NCI-H1436 treated with DMSO at 0.1 percent for 48 hours (cell line): ENCODE measurements at places on chromosomes 4 and X.

DNA sequence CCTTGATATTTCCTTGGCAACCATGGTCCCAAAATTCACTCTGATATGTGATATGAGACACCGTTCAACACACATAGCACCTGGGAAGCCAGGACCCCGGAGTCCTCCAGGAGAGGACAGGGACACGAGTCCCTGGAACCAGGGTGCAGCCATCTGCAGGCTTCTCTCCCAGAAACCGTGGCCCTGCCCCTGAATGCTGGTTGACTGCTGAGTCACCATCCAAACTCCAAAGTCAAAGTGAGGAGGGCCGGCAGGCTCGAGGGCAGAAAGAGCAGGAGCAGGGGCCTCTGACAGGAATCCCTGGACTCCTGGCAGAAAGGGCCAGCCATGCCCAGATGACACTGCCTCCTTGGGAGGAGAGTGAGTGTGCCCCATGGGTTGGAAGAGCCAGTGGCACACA lies 6.9 kb upstream of the PNMA6A start:
- no peak for DNase-seq

- DNase-seq: no peak
Observed at GRCh38 chrX:140500441-140500840, 4.4 kb downstream of the SOX3 start.

DNA sequence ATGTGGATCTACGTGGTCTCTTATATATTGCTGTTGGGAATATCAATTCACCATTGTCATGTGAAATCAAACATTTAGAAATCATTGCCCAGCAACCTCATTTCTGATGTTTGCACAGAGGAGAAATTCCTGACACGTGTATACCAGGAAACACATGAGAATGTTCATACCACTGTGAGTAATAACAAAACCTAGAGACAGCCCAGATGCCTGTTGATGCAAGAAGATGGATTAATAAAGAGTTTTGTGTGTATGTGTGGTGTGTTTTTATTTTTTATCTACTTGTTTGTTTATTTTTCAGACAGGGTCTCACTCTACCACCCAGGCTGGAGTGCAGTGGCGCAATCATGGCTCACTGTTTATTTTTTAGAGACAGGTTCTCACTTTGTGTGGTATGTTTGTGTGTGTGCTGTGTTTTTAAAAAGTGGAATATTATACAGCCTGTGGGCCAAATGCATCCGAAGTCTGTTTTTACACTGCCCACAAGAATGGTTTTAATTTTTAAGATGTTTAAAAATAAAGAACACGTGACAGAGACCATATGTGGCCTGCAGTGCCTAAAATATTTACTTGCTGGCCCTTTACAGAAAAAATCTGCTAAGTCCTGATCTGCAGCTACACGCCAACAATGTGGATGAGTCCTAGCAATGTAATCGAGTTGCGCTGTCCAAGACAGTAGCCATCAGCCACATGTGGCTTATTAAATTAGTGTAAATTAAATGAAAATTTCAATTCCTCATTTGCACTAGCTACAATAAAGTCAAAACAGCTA lies 39.2 kb downstream of the TXLNG start:
- no peak for DNase-seq

GRCh38 chr4:3368841-3369760 lies 72.7 kb upstream of the HGFAC start:
- no peak for DNase-seq

DNA sequence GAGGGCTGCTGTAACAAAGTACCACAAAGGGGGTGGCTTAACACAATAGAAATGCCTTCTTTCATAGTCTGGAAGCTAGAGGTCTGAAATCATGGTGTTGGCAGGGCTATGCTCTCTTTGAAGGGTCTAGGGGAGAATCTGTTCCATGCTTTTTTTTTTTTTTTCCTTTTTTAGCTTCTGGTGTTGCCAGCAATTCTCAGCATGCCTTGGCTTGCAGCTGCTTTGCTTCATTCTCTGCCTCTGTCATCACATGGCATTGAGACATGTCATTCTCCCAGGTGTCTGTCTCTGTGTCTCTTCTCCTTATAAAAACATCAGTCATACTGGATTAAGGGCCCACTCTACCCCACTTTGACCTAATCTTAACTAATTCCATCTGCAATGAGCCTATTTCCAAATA lies 78.6 kb upstream of the BOD1L1 start:
- no peak for DNase-seq

DNA sequence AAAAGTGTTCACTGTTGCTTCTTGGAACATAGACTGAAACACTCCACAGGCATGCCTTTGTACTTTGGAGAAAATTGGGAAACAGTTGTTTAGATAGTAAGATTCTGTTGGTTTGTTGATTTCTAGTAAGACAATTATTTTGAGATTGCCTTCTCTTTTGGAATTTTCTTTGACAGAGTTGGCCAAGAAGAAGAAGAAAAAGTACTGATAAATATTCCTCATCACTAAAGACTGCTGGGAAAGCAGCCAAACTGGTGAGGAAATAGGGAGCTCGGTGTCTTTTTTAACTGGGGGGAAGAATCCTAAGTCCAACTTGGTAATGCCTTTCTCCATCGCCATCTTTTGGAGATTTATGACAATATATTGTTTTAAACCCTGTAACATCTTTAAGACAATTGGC lies 370.7 kb downstream of the GPAT3 start:
- no peak for DNase-seq
